ENCODE measurements at places on chromosomes 5 and 9. TPM values are rescaled to one million over a fixed set of nuclear protein-coding genes. Genes with fewer than 3 reads are reported as not detected.

GRCh38 chr9:88538311-88539085, 3.5 kb downstream of the NXNL2 start:
- no peak for DNase-seq

GRCh38 chr9:26662476-26662875, 230.1 kb downstream of the CAAP1 start:
- DNase-seq = no peak

GRCh38 chr9:84671586-84672521, 2.3 kb downstream of the NTRK2 start:
- no peak for DNase-seq

Gene PCDHGB3
- 3.6 TPM for total RNA-seq

Gene PPP2R2B
- total RNA-seq = not detected

DNA sequence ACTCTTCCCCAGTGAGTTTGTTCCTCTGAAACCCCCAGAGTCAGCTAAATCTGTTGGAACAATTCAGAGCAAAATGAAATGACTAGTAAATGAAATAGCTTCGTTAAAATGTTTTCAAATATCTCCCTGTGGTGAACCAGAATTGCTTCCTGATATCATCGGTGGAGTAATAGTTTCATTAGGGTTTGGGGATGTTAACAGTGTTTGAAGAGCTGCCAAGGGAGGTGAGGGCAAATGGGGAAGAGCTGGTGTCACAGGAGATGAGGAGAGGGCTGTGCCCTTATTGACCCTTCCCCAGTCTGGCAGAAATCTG, 4.3 kb upstream of the C7 start:
- no peak for DNase-seq

Gene LRRC19
- total RNA-seq = not detected

Gene INSL4
- total RNA-seq = not detected

Gene SLC6A7
- total RNA-seq = not detected

- DNase-seq = no peak
Measured at GRCh38 chr5:113058269-113058668, 81.7 kb downstream of the DCP2 start.

DNA sequence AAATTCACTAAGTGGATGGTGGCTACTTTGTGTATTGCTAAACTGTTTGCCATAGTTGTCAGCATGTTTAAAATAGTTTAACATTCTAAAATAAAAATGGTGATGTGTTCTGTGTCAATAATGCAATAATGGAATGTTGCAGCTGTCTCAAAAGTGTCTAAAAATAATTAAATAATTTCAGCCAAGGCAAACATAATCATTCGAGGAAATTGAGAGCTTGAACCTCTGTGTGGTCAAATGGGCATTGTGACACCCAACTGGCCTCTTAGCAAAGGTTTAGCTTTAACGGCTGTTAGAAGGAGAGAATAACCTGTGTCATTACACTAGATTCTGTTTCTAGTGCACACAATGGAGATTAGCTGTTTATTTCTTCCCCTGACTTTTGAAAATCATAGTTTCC, 278.5 kb downstream of the TMEM167A start:
- no peak for DNase-seq

Gene CTSV
- total RNA-seq = 2.1 TPM

DNA sequence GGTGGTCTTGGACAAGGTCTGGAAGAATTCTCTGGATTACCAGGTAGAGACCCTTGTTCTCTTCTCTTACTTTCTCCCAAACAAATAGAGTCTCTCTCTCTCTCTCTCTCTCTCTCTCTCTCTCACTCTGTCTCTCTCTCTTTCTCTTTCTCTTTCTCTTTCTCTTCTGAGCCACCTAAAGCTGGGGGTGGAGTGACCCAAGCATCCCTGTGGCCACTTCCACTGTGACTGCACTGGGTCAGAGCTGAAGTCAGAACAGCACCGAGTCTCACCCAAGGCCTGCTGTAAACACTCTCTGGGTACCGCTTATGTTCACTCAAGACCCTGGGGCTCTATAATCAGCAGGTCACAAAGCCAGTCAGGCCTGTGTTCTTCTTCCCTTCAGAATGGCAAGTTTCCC, 513.7 kb downstream of the EBF1 start:
- no peak for DNase-seq

Gene CCDC107
- 12.4 TPM for total RNA-seq

Gene PCDHA2
- not detected for total RNA-seq

Gene DTWD2
- 3.1 TPM for total RNA-seq

DNA sequence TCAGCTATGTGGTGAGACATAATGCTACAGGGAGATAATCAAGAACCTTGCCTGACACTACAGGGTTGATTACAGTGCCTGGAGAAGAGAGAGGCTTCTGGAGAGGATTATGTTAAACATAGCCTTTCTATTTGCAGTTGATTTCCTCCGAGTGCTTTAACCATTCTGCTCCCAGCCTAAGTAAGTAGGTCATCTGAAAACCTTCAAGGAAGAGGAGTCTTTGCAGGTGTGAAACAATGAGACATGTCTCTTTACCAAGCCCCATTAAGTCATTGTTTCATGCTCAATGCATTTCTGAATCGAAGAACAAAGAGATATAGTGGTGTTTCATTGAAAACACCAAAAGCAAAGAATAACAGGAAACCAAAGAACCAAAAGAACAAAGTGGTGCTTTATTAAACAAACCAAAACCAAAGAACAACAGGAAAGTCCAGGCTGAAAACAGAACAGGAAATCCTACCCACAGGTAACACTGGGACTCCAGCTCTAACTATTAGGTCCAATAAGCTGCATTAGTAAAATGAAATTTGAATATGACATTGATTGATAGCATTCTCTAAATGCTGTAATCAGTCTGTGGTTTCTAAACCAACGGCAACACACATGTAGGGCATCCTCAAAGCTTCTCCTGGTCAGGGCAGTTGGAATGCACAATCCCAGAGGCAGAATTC, 113.3 kb upstream of the SPATA31D4 start:
- DNase-seq = peak; percentile 62

- DNase-seq = no peak
Measured at GRCh38 chr9:35341021-35341420, 148.9 kb upstream of the RUSC2 start.

GRCh38 chr9:69131682-69132081, 42.4 kb upstream of the TJP2 start:
- DNase-seq = peak; percentile 40

GRCh38 chr5:122262103-122262502, 49.9 kb upstream of the SNCAIP start:
- no peak for DNase-seq

Data from dermis blood vessel endothelial cell (primary cell).